NCI-H524 (cell line): ENCODE measurements at places on chromosomes 12 and 14.

DNA sequence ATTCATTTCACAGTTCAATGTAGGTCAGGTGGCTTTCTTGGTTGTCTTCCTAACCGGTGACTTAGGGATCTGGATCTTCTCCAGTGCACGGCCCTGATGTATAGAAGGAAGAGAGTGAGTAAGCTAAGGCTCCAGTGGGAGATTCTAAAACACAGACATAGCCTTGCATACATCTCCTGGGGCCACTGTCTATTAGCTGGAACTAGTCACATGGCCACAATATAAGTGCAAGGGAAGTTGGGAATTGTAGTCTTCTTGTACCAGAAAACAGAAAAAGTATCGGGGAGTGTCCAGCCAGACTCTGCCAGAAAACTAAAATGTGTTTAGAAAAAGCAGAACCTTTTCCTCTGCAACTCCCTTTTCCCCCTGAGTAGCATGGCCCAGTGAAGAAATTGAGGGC, 531.6 kb downstream of the VRK1 start:
- DNase-seq = no peak

DNA sequence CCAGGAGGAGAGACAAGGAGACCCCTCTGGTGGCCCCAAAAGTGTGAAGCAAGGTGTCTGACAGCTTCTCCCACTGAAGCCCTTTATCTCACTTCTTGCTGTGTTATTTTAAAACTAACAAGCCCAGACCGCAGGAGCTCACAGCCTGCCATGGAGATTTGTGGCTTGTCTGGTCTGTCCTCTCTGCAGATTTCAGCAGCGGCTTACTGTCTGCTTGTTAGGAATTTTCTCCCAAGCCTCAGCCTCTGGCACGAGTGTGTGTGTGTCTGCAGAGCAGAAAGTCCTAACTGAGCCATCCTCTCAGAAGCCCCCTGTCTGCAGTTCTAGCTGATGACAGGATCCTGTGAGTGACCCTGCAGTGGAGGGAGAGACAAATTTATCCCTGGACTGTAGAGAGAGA, 87.9 kb upstream of the HSPB8 start:
- DNase-seq = no peak

GRCh38 chr12:51240971-51241370, 2.3 kb downstream of the DAZAP2 start:
- DNase-seq = no peak

DNA sequence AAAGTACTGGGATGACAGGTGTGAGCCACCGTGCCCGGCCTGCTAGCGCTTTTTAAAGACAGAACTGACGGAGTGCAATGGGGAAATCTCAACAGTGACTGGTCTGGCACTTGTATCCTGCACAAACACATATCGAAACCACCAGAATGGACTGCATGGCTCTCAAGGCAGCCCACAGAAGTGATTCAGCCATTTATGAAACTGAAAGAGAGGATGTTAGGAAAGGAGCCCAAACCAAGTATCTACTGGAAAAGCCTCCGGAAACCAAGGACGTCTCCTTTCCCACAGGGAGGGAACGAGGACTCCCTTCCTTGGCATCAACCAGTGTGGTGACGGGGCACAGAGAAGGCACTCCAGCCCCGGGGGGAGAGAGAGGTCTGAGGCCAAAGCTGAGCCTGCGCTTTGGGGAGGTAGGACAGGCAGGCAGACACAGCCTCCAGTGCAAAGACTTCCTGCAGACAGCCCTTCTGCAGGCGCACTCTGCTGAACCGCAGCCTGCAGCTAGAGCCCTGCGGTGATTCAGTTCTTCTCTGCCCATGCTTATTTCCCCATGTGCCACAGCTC, 16.5 kb downstream of the SLC15A4 start:
- no peak for DNase-seq

GRCh38 chr12:102344691-102345090, 135.7 kb downstream of the IGF1 start:
- no peak for DNase-seq

GRCh38 chr12:48969160-48969771, 2.3 kb downstream of the WNT10B start:
- no peak for DNase-seq

DNA sequence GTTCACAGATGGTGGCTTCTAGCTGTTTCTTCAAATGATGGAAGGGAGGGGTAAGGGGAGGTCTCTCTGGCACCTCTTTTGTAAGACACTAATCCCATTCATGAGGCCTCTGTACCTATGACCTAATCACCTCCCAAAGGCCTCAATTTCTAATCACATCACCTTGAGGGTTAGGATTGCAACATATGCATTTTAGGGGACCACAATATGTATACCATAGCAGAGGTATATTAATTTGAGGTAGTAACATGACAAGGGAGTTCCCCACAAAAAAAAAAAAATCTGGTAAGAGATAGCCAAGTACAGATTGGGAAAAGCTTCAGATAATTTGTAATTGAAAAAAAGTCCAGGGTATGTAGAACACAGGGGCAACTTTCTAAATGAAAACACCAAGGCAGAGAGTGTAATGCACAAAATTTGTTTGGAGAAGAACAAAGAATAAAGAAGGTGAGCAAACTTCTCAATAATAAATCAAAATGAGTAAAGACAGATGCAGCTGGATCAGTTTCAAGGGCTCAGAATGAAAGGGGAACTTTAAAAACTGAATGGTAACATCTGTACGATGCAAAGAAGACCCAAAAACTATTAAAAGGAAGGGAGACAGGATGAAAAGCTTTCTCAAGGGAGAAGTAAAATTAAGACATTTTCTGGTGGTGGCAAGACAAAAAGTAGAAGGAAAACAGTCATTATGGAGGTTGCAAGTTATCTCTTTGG, 125.5 kb upstream of the DCN start:
- no peak for DNase-seq

DNA sequence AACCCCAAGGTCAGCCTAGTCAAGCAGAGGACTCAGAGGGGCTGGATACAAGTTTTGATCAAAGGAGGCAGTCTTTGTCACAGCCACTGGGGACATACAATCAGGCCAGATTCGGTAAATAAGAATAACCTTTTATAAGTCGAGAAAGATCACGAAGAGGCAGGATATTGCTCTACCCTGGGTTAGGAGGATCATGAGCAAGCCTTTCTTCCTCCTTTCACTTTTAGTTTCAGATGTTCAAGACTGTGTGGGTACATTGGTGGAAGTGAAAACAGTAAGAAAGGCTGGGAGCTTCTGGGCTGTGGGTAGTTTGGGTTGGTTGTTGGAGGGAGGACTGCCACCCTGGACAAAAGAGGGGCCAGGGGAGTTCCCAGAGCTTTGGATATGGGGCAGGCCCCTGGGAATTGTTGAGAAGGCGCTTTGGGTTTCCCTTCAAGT, 127.7 kb downstream of the SNAPC1 start:
- no peak for DNase-seq

- DNase-seq = peak; percentile 58
Observed at GRCh38 chr12:4855121-4855924, 54.4 kb upstream of the KCNA1 start.

GRCh38 chr14:64711039-64711438, 6.8 kb downstream of the PLEKHG3 start:
- DNase-seq = no peak

- no peak for DNase-seq
Observed at GRCh38 chr14:32200368-32201192, 1.3 kb upstream of the RNU6-7 start.

DNA sequence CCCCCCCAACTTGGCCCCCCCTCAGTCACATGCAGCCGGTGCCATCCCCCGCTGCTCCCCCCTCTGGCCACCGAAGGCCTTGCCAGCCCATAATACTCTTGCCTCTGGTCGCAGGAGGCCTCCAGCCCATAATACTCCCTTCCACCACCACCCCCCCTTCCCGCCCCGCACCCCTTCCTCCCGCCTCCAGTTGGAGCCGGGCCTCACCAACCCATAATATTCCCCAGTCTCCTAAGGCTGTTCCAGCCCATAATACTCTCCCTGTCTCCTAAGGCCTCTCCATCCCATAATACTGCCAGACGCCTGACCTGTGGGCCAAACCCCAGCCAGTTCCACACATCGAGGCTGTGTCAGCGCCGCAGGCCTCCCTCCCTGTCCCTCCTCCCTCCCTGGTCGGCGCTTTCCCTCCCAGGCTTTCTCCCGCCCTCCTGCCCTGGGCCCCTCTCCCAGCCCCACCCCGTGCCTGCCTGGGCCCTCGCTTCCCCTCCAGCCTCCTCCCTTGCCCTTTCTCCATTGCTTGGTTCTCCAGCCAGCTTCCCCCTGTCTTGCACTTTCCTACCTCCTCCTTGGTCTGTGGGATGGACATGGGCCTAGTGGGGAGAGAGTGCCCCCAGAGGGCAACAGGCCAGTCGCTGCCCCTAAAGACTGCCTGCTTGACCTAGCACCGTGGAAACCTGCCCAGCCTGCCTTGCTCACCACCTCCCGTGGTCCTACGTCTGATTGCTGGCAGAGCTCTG, 6.8 kb upstream of the CHD4 start:
- DNase-seq = peak; percentile 97

- no peak for DNase-seq
Observed at GRCh38 chr14:34164162-34164864, 213.4 kb upstream of the EGLN3 start.

GRCh38 chr14:71321574-71322315, 414.5 kb downstream of the PCNX1 start:
- DNase-seq = peak; percentile 71

GRCh38 chr14:101881426-101881825, 82.9 kb upstream of the DYNC1H1 start:
- no peak for DNase-seq

DNA sequence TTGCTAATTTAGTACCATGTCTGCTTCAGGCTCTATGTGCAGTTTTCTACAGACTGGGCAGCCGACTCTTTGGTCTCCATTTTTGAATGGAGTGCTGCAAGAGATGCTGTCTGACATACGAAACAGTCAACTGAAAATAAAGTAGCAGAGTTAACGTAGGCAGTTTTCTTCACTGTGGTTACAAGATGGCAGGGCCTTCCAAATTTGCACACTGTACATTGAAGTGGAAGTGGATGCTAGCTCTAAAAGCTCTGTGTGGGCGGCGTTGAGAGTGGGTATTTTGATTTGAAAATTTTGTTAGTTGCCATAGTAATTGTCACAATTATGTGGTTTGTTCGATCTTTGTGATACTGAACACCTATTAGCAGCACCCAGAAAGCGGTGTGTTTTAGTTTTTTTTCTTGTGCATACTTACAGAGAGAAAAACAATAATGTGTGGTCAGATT, 154.9 kb upstream of the ATP2B1 start:
- DNase-seq = no peak

DNA sequence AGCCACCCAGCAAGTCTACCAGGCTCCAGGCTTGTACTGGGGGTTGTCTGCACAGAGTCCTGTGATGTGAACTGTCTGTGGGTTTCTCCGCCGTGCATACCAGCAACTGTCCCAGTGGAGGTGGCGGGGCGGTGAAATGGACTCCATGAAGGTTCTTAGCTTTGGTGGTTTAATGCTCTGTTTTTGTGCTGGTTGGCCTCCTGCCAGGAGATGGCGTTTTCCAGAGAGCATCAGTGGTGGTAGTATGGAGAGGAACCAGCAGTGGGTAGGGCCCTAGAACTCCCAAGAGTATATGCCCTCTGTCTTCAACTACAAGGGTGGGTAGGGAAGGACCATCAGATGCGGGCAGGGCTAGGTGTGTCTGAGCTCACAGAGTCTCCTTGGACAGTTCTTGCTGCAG, 303.8 kb downstream of the TMEM121 start:
- DNase-seq = no peak

GRCh38 chr12:15720295-15720694, 68.9 kb downstream of the EPS8 start:
- no peak for DNase-seq

GRCh38 chr12:138898-139534, 72.4 kb downstream of the IQSEC3 start:
- DNase-seq = no peak

DNA sequence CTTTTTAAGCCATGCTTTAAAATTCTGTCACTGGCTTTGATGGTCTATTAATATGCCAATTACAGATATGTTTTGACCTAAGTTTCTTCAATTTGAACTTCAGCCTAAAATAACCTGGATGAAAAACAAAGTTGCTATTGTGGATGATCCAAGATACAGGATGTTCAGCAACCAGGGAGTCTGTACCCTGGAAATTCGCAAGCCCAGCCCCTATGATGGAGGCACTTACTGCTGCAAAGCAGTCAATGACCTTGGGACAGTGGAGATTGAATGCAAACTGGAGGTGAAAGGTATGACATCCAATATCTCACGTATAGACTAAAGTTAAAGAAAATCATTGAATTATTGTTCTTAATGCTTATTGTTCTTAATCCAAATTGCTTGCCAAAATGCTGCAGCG, 17.2 kb upstream of the CHPT1 start:
- no peak for DNase-seq

- DNase-seq = peak; percentile 77
Observed at GRCh38 chr12:62737188-62737587, 197.8 kb downstream of the PPM1H start.

- DNase-seq = no peak
Observed at GRCh38 chr14:75274899-75275569, 3.6 kb upstream of the FOS start.

GRCh38 chr12:123816896-123817537, 54.9 kb downstream of the DNAH10 start:
- DNase-seq = no peak

GRCh38 chr14:77455966-77456640, 1.3 kb downstream of the VIPAS39 start:
- no peak for DNase-seq

DNA sequence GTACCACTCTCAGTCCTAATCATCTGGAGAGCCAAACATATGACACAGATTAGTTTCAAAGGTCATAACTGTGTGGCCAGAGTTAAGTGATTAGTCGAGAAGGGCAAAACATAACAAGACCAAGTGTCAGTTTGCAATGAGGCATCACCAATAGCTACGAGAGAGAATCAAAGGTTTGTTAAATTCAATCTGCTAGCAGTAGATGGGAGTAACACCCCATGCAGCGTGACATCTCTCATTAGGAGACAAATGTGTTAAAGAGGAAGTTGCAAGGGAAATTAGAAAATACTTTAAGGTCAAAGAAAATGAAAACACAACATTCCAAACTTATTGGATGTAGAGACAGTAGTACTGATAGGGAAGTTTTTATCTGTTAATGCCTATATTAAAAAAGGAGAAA, 135.7 kb upstream of the SYT10 start:
- no peak for DNase-seq

DNA sequence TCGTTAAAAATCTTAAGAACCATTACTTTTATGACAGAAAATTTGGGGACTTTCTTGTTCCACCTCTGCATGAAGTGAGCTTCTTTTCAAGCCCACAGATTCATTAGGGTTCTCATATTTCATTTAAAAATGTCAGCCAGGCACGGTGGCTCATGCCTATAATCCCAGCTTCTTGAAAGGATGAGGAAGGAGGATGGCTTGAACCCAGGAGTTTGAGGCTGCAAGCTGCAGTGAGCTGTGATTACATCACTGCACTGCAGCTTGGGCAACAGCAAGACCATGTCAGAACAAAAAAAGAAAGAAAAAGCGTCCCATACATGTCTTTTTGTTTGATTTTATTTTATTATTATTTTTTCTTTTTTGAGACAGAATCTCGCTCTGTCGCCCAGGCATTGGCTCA, 43.4 kb upstream of the ATF1 start:
- no peak for DNase-seq

- no peak for DNase-seq
Observed at GRCh38 chr12:99910342-99910741, 74.4 kb downstream of the ANKS1B start.
